ENCODE measurements at places on chromosomes 2 and 18. TPM values are rescaled to one million over a fixed set of nuclear protein-coding genes. Genes with fewer than 3 reads are reported as not detected.

DNA sequence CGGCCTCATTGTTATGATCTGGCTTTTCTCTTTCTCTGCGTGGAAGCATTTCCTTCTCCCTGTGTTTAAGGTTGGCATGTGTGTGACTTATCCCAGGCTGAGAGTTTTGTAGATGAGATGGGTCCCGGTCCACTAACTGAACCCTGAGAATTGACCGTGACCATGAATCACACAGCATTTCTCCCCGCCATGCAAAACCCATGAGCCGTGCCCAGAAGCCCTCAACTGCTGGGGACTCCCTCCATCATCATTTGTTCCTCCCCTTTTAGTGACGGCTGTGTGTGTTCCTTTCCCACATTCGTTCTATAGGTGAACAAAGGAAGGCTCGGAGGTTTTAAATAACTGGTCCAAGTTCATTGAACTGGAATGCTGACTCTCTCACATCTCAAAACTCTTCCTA lies 30.1 kb upstream of the TXNDC2 start:
- DNase-seq: no peak

GRCh38 chr2:46339676-46340459 lies 42.7 kb downstream of the EPAS1 start:
- DNase-seq: no peak

DNA sequence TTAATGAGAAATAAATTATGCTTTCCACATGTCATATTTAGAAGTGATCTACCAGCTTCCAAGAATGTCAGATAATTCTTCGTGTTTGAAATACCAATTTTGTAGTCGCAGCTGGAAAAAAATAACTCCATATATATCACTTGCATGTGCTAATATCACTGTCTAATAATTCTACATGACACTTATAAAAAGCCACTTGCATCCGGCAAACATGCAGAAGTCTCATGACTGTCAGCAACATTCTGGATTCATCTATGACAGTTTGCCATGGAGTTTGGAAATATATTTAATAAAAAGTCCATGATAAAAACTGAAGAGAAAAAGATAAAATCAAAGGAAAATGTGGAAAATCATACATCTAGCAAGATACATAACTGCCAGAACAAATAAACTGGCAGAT lies 1784.4 kb downstream of the SUCLG1 start:
- no peak for DNase-seq

- DNase-seq: no peak
Observed at GRCh38 chr2:231717281-231718171, 9.2 kb downstream of the PTMA start.

GRCh38 chr2:157875641-157876065 lies 477 bp downstream of the ACVR1 start:
- DNase-seq: no peak

ARL5A gene
- 42.7 TPM for total RNA-seq

- no peak for DNase-seq
Observed at GRCh38 chr18:2893676-2894075, 46.9 kb downstream of the EMILIN2 start.

- no peak for DNase-seq
Observed at GRCh38 chr18:55447672-55448018, 140.3 kb downstream of the TCF4 start.

DNA sequence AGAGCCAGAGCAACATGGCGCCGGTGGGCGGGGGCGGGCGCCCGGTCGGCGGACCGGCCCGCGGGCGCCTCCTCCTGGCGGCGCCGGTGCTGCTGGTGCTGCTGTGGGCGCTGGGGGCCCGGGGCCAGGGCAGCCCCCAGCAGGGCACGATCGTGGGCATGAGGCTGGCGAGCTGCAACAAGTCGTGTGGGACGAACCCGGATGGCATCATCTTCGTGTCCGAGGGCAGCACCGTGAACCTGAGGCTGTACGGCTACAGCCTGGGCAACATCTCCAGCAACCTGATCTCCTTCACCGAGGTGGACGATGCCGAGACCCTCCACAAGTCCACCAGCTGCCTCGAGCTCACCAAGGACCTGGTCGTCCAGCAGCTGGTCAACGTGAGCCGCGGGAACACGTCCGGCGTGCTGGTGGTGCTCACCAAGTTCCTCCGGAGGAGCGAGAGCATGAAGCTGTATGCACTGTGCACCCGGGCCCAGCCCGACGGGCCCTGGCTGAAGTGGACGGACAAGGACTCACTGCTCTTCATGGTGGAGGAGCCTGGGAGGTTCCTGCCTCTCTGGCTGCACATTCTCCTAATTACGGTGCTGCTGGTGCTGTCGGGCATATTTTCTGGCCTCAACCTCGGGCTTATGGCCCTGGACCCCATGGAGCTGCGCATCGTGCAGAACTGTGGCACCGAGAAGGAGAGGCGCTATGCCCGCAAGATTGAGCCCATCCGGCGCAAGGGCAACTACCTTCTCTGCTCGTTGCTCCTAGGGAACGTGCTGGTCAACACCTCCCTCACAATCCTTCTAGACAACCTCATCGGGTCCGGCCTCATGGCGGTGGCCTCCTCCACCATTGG lies 507 bp downstream of the CNNM4 start:
- DNase-seq: no peak

GRCh38 chr18:56747032-56747658 lies 96.0 kb downstream of the WDR7 start:
- DNase-seq: no peak

- DNase-seq: no peak
Observed at GRCh38 chr18:64052772-64053171, 82.9 kb downstream of the SERPINB8 start.

- no peak for DNase-seq
Observed at GRCh38 chr2:10446631-10447030, 1.5 kb downstream of the ODC1 start.

ATP8B1 gene
- 5.6 TPM for total RNA-seq

DNA sequence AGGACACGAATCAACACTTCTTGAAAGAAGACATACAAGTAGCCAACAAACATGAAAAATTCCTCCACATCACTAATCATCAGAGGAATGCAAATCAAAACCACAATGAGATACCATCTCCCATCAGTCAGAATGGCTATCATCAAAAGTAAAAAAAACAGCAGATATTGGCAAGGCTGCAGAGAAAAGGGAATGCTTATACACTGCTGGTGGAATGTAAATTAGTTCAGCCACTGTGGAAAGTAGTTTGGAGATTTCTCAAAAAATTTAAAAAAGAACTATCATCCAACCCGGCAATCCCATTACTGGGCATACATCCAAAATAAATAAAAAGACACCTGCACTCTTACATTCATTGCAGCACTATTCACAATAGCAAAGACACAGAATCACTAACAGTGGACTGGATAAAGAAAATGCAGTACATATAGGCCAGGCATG lies 78.7 kb downstream of the GRB14 start:
- DNase-seq: peak; percentile 78

DNA sequence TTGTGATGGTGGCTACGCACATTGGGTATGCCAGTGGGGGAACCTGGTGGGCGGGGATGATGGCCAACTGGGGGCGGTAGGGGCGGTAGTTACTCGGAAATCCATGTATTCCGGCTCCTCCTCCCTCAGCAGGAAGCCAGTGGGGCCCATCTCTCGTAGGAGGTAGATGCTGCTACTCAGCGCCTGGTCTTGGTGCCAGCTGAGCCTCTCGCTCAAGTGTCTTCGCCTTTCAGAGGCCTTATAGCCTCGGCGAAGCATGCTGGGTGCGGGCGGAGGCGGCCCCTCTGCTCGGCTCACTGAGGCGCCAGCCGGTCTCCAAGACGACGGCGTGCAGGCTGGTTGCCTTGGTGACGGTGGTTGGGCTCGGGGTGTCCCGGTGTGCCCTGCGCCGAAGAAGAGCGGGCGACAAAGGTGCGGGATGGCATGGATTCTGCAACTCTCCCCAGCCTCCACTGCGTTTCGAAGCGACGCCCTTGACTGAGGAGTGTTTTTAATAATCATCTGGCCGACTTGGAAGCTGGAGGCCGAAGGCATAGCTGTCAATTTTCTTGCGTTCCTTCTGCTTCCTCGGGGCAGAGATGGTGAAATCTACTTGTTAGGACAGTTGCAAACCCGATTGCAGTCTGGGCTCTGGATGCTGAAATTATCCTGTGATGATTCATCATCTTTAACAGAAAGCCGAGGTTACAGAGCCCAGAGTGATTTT lies at the start of gene ZSWIM2:
Gene ZSWIM2 (minus strand): TSS at position 298 of the 706 bp plus-strand sequence. CDS start 40 bp downstream, at position 258.
- peak; percentile 75 for DNase-seq

DNA sequence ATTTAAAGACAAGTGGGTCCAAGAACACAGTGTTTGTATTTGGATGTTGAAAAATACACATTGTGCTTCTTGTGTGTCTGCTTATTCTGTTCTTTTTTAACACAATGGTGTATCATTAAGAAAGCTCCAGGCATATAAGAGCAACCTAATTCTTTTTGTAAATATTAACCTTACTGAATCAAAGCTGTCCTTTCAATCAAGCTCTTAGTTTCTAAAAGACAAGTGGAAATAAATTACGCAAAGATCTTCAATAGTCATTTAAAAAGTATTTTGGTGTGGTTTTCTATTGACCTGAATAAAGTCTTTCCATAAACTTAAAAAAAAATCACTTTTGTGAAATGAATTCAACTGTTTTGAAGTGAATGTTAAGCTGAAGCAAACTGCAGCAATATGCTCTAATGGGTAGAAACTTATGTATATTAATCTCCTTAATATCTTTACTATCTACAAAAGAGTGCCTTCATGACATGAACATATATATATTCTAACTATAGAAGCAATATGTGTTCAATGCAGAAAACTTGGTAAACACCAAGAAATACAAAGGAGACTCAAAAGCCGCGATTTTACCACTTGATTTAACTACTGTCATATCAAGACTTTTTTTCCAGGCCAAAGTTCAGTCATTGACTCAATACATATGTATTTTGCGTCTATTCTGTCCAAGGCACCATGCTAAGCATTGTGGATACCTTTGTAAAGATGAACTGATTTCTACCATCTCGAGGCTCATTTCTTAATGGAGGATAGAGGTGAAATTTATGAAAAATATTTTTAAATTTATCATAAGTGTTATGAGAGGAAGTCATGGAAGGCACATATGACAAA lies 97.7 kb downstream of the ARHGAP15 start:
- DNase-seq: no peak

- DNase-seq: no peak
Observed at GRCh38 chr2:145777914-145778313, 1258.0 kb upstream of the ZEB2 start.

- no peak for DNase-seq
Observed at GRCh38 chr2:74551530-74551929, 2.2 kb downstream of the LOXL3 start.

- peak; percentile 78 for DNase-seq
Observed at GRCh38 chr2:64522843-64523428, 1.2 kb upstream of the AFTPH start.

DNA sequence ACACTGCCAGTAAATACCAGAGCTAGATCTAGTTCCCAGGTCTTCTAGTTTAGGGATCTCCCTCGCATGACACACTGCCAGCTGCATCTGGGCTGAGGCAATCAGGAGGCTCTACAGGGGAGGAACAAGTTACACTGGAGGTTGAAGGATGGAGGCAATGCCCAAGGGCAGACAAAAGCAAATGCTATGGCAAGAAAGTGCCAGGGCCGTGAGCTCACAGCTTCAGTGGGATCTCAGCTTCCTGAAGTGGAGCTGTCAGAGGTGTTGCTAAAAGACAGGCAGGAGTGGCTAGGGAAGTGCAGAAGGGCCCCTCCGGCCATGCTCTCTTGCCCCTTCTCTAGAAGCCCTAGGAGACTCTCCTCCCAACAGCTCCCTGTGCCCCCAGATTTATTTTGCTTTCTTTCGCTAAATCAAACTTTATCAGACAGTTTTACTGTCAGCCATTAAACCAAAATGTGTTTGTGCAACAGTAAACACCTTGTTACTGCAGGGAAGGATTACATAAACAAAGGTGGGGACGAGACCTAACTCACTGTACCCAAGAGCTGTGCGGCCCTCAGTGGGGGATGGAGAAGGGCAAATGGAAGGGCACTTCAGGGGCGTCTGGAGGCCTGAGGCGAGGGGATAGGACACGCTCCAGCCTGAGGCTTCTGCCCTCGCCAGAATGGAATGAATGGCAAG lies 39.4 kb upstream of the PKDCC start:
- DNase-seq: peak; percentile 26

DNA sequence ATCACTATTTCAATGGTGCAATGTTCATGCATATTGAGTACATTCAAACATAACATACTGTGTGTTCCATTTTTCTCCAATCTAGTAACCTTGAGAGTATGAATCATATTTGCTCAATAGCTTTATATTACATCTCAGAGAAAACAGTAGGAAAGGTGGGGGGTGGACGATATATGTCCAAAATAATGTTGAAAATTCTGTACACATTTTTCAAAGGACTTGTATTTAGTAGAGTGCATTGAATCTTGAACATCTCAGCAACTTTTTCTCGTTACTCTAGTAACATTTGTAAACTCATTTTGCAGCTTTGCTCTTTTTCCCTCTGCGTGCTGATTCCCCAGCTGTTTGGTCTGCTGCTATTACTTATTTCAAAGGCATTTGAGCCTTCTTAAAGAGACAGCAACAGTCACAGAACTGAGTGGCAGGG lies 1487.0 kb downstream of the LRP1B start:
- peak; percentile 74 for DNase-seq

- no peak for DNase-seq
Observed at GRCh38 chr2:46461709-46462171, 17.6 kb upstream of the TMEM247 start.

DNA sequence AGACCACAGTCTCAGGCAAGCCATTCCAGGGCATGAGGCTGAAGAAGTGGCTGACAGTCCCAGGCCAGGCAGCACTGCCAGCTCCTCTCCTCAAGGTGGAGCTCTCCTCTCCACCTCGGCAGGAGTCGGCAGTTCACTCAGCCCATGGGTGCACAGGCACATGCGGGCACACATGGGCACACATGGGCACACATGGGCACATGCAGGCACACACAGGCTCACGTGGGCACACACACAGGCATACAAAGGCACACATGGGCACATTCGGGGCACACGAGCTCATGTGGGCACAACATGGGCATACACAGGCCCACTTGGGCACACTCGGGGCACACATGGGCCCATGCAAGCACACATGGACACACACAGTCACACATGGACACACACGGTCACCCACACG lies 65.3 kb upstream of the TAF1B start:
- DNase-seq: no peak

- DNase-seq: no peak
Observed at GRCh38 chr2:190649035-190649797, at the start of gene NAB1. Gene NAB1, plus strand, starts transcription at chr2:190649083. Its CDS starts 10,094 bp downstream, at chr2:190659177.

DNA sequence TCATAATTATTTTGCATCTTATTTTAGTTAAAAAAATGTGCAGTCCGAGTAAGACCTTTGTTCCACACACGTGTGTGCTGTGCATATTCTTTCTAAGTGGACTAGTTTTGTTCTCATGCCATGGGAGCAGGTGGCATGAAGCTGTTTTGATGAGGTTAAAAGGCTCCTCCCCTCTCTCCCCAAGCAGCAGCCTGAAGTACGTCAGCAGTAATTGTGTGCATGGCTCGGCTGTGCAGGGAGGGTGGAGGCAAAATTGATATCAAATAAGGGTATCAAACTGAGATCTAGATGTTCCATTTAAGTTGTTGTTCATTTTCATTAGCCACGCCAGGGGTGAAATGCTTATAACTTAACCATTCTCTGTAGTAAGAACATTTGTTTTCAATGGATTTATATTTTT lies at the start of gene NYAP2:
Gene NYAP2 (plus strand): TSS at position 207 of the 400 bp plus-strand sequence. CDS start 9,171 bp downstream, outside the sequence.
- no peak for DNase-seq

SCN7A gene
- 0.06 TPM for total RNA-seq

GRCh38 chr18:2412996-2413751 lies 158.1 kb downstream of the METTL4 start:
- no peak for DNase-seq

- peak; percentile 40 for DNase-seq
Observed at GRCh38 chr2:20930928-20931327, 108.0 kb upstream of the LDAH start.

SLC9A4 gene
- 0.06 TPM for total RNA-seq
